T-cell (primary cell): ENCODE measurements at places on chromosomes 11 and 22.

DNA sequence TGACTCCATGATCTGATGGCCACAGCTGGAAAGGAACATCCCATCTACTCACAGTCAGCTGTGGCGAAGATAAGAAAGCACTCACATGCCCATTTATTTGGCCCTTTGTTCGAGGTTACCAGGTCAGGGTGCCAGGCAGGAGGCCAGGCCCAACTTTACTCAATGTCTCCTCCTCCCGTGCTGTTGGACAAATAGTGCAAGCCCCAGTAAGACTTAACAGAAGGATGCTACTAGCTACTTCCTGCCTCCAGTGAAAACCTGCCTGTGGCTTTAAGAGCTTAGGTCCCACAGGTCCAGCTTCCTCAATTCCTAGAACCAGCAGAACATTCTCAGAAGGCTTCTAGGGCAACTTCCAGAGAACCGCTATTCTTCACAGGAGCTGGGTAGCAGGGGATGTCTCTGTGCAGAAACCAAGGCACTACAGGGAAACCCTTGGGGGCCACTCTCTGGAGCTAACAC is 12.9 kb upstream of the CRY2 start:
- no peak for DNase-seq

- DNase-seq = no peak
These were observed 315.2 kb downstream of the BLID start for GRCh38 chr11:121800731-121801393.

DNA sequence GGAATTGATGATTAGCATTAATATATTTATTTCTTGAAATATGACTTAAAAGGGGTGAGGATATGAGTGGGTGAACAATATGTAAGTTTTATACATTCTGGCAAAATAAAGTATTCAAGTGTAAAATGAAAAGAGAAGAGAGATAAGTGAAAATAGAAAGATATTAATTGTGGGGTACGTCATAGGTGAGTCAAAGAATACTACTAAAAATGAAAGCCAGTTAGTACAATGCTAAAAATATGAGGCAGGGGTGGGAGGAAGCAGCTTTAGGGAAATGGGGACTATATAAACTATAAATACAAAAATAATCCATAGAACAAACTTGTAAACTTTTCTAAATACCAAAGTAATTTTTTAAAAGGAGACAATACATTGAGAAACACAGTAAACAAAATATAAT is 661.4 kb downstream of the CNTN5 start:
- no peak for DNase-seq

DNA sequence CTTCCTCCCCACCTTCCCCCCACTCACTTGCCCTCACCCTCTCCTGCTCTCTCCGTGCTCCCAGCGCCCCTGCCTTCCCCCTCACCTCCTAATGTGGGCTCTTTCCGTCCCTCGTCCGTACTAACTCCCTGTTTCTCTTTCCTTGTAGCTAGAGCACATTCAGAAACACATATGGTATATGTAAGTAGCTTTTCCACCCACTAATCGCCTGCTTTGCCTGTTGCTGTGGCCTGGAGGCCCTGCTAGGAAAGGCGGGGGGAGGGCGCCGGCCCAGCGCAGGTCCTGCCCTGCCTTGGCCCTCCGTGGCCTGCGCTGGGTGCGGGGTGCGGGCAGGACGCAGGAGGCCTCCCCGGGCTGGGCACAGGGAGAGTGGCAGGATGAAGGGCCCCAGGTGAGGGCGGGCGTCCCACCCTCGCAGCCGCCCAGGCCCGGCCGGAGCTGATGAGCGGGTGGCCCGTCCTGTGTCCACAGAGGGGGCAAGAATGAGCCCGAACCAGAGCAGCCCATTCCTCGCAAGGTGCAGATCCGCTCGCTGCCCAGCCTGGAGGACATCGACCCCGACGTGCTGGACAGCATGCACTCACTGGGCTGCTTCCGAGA is 41.7 kb downstream of the MOB2 start:
- no peak for DNase-seq

- DNase-seq = no peak
These were observed 23.0 kb upstream of the BARX2 start for GRCh38 chr11:129352676-129353075.

DNA sequence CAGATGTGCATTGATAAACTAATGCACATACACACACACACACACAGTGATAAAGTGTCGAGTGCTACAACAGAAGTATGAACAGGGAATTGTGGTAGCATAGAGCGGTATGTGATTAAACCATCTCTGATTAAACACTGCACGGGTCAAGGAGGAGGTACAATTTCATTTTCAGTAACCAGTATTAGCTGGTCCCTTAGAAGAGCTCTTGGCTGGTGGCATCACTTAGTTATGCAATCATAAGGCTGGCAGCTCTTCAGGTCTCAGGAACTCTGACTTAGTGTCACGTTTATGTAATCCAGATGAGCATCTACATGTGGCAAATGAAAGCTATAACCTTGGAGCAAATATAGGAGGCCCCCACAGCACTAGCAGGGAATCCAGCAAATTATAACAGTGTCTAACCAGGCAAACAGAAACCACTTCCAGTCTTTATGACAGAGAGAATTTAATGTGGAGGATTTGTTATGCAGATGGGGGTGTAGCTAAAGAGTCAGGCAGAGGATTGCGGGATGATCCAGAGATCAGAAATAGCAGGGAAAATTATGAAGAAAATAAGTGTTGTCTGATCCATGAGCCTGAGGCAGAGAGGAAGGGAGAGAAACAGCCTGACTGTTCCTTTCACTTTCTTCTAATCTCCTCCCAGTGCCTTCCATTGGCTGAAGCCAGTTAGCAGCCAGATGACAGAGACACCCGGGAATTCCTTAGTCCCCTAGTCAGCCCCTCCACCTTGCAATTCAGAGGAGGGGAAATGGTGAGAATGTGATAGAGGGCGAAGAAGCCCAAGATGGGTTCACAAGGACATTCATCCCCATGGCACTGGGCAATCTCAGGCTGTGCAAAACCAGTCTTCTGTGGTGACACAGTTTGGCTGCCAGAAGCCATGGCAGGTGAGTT is 533.1 kb upstream of the TENM4 start:
- no peak for DNase-seq

- no peak for DNase-seq
These were observed 4.0 kb upstream of the ALX4 start for GRCh38 chr11:44313761-44314489.
